Stimulated activated CD4-positive, alpha-beta T cell treated with anti-CD3 and anti-CD28 coated beads, TNF-alpha, amount 100 ng/mL, for 24 hours (primary cell): ENCODE measurements at places on chromosomes 6 and 20.

DNA sequence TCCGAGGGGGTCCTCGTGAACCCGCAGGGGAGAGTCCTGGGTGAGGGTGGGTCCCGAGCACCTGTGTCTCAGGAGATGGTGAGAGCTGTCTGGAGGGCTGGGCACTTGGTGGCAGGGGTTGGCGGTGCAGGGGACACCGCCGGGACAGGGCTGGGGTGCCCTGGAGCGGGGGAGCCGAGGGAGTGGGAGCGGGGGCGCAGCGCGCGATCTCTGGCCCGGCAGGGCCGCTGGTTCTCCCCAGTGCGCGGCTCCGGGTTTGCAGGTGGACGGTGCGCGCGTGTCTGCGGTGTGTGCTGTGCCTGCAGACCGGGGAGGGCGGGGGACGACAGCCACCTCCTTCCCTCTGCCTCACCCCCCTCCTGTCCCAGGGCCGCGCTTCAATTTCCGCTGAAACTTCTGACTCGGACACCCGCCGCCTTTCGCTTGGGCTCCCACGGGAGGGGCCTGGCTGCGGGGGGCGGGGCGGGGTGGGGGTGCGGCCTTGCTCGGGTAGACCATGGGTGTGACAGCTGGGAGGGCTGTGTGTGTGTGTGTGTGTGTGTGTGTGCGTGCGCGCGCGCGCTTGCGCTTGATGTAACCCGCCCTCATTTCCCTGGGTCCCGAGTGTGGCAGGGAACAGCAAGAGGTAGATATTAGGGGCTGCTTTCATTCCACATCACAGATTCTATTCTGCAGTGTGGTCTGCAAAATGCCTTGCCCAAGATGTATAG lies 1.2 kb downstream of the TRIB3 start:
- DNase-seq, result peak; percentile 38

- DNase-seq, result no peak
Observed at GRCh38 chr6:63444768-63445167, 125.0 kb upstream of the LGSN start.

GRCh38 chr6:69868252-69868804 lies 2.0 kb downstream of the COL19A1 start:
- no peak for DNase-seq

DNA sequence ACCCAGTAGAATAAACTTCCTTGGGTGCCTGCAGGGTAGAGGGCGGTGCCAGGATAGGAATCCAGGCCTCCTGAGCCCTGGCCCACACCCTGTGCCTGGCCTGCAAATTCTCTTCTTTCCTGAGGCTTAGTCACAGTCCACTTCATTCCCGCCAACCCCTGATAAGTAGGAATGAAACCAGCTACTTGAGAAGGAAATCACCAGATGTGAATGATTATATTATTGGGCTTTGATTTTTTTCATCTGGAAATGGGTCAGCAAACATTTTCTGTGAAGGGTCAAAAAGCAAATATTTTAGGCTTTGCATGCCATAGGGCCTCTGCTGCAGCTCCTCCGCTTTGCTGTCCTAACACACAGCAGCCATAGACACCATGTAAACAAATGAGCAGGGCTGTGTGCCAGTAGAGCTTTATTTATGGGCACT lies 50.2 kb downstream of the STK35 start:
- DNase-seq, result no peak

DNA sequence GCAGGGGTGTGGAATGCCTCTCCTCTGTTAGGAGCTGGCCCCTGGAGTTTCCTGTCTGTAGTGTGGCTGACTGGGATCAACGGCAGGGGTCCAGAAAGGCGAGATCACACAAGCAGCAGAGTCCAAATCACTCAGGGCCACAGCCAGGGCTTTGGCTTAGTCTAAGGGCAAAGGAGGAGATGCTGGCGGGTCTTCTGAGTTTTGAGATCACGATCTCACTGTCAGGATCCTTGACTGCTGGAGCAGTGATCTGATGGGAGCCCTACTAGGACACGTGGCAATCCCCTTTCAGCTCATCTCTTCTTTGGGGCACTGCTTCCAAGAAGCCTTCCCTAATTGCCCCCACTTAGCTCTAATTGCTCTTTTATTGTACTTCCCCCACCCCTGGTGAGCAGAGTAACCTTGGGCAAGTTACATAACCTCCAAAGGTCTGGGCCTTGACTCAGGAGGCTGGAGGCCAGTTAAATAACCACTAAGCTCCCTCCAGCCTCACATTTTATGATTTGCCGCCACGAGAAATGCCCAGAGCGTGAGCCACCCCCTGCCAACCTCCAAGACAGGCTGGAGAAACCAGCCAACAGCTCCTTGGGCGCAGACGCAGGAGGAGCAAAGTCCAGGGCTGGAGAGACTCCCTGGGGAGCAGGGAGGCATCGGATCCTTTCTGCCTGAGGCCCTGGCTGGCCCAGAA lies 12.0 kb downstream of the KCNK5 start:
- DNase-seq, result no peak
